Right renal pelvis (tissue), 4 donors: ENCODE measurements at places on chromosomes 12 and 14. TPM values are rescaled to one million over a fixed set of nuclear protein-coding genes. Genes with fewer than 3 reads are reported as not detected.

VPS37B gene
- polyA plus RNA-seq: 22.6 TPM

TCL1A gene
- polyA plus RNA-seq: 1.1 TPM

TAS2R14 gene
- 3.3 TPM for polyA plus RNA-seq

NXPH4 gene
- polyA plus RNA-seq: 4.4 TPM

VWF gene
- 12.1 TPM for polyA plus RNA-seq

GPX2 gene
- 1.5 TPM for polyA plus RNA-seq

IL31 gene
- not detected for polyA plus RNA-seq

PTPRR gene
- polyA plus RNA-seq: 0.87 TPM

FGF6 gene
- polyA plus RNA-seq: 0.10 TPM

PSMA6 gene
- 184 TPM for polyA plus RNA-seq

HSPA2 gene
- 22.4 TPM for polyA plus RNA-seq

SLC6A13 gene
- polyA plus RNA-seq: 47.9 TPM

RPS6KA5 gene
- 8.7 TPM for polyA plus RNA-seq

CLEC6A gene
- 0.10 TPM for polyA plus RNA-seq

NOP9 gene
- 27.7 TPM for polyA plus RNA-seq

USP44 gene
- 3.0 TPM for polyA plus RNA-seq

PELI2 gene
- 27.0 TPM for polyA plus RNA-seq

DIO3 gene
- polyA plus RNA-seq: 0.15 TPM
